RWPE2 (cell line): ENCODE measurements at places on chromosomes 7 and 10.

DNA sequence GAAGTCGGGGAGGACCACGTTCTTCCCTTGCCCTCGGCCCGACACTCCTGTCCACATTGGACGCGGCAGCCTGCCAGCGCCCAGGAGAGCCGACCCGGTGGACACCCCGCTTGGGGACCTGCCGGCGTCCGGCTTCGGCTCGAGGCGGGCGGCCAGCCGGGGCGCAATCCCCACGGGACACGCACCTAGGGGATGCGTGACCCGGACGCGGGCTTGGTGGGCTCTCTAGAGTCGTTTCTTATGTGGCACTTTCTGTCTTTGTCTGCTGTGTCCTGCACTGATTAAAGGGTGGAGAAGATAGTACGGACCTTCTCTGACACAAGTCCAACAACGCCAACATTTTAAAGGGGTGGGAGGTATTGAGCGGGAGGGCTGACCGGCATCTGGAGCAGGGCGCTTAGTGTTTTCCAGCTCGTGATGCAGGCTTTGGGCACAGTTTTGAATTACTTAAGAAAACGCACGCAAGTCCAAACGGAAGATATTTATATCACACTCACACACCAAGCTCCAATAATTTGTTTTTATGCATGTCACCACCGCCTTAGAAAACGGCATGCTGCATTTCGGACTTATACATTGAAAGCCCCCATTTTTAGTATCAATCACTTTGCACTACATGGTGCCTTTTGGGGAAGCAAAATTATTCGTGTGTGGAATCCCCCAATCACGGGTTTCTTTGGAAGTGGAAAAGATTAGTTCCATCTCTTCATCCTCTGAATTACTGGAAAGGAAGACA is 3.9 kb upstream of the SPAG6 start:
- DNase-seq = no peak

GRCh38 chr7:47290466-47290865 is 291.4 kb downstream of the TNS3 start:
- no peak for DNase-seq

DNA sequence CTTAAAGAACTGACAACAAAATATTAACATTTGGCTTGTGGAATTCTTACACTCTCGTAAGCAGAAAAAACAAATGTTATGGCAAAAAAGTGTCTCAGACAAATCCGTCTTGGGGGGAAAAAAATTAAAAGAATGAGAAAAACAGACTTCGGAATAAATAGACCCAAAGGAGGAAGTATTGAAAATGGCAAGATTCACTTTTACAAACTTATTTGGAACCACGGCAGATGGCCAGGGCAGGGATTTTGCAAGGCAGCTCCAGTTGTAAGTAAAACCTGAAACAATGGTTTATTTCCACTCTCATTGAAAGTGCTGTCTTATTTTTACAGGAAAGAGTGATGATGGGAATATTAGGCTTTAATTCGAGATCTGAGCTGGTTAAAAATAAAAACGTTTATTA is 1.5 kb upstream of the ZNF438 start:
- no peak for DNase-seq

GRCh38 chr10:102422545-102423129 is 2.0 kb downstream of the FBXL15 start:
- DNase-seq = no peak

DNA sequence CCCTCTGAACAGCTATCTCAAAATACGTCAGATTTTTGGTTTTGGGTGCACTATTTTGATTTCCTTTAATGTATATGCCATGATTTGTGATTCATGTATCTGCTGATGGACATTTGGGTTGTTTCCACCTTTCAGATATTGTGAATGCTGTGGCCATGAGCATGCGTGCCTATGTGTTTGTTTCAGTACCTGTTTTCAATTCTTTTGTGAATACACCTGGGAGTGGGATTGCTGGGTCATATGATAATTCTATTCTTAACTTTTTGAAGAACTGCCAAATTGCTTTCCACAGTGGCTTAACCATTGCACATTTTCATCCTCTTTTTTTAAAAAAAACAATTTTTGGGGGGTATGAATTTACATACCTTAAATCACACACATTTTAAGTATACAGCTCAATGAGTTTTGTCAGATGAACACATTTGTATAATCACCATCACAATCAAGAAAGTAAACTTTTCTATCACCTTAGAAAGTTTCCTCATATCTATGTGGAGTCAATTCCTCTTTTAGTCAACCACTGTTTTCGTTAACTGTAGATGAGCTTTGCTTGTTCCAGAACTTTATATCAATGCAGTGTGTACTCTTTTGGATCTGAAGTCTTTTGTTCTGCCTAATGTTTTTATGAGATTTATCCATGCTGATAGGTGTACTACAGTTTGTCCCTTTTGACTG is 36.9 kb downstream of the CYP26A1 start:
- no peak for DNase-seq

DNA sequence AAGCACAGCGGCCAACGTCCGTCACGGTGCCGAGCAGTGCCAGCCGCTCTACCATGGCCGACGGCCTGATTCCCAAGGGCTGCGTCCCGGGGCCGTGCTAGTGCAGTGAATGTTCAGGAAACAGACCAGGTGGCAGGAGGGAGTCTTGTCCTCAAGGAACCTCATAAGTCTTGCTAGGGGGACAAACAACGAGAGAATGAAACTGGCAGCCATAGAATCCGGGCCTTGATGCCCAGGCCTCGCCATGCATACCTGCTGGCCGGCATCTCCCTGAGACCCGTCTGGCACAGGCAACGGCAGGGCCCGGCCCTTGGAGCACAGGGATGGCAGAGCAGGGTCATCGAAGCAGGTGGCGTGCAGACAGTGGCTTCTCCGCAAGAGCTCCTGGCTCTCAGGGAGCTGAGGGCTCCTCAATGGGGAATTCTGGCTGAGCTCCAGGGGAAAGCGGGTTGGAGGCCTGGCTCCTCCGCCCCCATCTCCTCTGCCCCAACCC is 58.8 kb downstream of the DIP2C start:
- DNase-seq = no peak

GRCh38 chr10:62464308-62464707 is 90.1 kb downstream of the ZNF365 start:
- no peak for DNase-seq

DNA sequence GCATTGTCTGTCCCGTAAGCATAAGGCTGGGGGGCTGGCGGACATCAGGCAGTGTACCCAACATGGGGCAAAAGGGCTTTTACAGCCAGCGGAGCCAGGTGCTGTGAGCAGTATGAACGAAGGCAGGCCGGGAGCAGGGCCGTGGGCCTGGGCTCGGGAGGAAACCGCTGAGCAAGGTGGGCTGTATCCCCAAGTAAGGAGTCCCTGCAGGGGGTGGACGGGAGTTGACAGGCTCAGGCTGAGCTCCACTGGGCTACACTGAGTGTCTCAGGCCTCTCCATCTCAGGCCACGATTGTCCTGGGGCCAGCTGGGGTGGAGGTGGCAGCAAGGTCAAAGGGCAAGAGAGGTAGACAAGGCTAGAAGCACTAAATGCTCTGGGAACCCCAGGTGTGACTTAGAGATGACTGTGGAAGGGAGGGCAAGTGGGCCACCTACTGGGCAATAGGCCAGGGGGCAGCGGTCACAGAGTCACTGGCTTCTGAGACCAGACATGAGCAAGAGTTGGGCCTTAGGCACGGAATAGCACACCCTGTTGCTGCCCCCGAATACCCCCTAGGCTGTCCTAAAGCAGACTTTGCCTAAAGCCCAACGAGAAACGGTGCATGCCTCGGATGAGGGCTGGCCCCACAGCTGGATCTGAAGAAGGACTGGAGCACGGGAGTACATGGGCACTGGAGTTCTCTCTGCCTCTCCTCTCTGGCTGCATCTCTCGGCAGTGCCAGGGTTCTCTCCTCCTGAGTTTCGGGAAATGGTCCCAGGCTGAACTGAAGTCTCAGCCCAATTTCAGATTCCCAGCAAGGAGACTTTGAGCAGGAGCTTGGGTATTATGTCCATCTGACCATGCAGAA is 10.8 kb upstream of the RAMP3 start:
- DNase-seq = peak; percentile 39

- DNase-seq = no peak
Measured at GRCh38 chr7:45680776-45681175, 106.6 kb downstream of the ADCY1 start.

DNA sequence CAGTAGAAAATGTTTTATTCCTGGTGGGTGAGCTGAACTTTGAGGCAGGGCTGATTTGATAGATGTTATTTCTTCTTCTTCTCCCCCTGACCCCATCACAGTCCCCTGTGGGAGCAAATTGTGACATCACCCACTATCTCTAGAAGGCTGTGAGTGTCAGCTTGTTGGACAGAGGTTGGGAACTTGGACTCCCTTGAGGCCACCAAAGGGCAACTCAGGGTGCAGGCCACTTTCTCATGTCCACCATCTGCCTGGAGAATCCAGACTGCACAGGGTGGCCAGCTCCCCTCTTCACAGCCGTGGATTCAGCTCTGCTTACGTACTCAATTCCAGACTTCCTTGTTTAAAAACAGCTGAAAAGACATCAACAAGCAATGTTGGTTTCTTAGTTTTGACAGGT is 103.0 kb downstream of the LRRC18 start:
- DNase-seq = no peak

GRCh38 chr7:32937344-32938174 is 19.7 kb upstream of the FKBP9 start:
- no peak for DNase-seq

DNA sequence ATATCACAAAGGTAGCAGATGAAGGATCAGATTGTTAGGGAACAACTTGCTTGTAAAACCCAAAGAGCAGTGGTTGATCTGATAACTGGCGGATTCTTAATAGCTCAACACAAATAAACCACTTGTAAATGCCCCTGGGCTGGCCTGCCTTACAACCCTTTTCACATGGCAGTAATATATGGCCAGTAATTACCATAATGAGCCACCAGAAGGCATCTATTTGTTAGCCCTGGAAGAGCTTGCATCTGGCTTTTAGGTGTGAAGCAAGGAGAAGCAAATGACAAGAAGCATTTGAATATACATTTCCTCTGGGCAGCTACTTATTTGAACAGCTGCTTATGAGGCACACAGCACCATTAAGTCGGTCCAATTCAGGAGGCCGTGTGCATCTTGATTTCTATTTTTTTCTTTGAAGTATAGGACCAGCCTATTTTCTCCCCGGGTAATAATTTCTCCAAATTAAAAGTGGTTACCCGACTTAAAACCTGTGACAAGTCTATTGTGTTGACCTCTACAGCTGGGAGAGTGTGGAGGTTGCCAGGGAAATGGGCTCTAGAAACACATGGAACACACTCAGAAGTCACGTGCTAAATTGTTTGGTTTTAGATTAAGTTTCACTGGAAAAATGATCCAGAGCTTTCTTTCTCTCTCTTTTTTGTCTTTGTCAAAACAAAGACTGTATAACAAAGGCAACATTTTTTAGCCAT is 113.4 kb downstream of the SEM1 start:
- no peak for DNase-seq

DNA sequence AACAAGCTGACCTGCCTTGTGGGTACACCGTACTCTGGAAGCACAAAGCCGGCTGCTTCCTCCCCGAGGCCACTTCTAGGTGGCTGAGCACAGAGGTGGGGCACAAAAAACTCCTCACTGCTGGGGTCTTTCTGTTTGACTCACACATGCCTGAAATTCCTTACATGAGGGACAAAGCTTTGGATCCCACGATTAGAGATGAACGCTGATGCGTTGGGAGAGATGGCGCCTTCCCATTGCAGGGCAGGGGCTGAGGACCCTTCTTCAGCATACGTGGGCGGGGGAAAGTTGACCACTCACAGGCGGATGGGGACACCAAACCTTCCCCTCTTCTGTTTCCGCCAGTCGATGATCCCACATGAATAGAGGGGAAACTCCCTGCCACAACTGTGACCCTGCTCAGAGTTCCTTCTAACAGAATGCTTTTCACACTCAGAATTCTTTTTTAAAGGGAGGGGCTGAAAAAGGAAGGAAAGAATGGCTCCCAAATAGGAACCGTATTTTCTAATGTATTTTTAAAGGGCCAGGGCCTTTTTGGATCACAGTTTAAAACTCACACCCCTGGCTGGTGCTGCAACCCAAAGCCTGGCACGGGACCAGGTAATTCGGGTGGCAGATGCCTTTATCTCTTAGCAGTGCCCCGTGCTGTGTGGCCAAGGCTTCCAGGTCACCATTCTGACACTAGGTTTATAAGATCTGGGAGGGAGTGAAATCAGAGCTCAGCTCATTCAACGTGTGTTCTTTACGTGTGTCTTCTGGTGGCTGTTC is 134.0 kb downstream of the PRKAG2 start:
- no peak for DNase-seq

GRCh38 chr10:12757351-12757750 is 244.2 kb downstream of the CCDC3 start:
- no peak for DNase-seq

- DNase-seq = no peak
Measured at GRCh38 chr7:36278069-36278619, 111.5 kb upstream of the ANLN start.

GRCh38 chr10:113550365-113550764 is 2.5 kb upstream of the HABP2 start:
- DNase-seq = no peak

DNA sequence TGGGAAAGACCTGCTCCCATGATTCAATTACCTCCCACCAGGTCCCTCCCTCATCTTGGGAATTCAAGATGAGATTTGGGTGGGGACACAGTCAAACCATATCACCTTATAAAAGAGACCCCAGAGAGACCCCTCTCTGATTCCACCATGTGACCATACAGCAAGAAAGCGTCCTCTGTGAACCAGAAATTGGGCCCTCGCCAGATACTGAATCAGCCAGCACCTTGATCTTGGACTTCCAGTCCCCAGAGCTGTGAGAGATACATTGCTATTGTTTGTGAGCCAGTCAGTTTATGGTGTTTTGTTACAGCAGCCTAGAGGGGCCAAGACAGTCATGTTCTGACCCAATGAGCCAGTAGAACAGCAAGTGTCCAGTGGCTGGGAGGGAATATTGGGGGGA is 232.6 kb downstream of the PAXIP1 start:
- DNase-seq = no peak

DNA sequence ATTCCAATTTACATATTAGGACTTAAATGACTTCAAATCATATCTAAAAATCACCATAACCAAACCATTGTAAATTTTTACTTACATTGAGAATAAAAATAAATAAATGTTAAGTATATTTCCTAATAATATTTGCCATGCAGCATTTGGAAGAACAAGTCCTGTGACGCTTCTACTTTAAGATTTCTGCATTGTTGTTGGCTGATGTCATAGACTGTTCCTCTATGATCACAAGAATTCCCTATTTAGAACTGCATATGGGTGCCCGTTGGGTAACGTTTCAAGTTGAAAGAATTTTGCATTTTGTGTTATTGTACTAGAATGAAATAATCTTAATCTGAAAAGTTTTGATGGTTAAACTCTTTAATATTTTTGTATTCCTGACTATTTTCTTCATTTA is 5.1 kb upstream of the ITGB1 start:
- no peak for DNase-seq

- no peak for DNase-seq
Measured at GRCh38 chr10:89679986-89680385, 21.4 kb upstream of the KIF20B start.

DNA sequence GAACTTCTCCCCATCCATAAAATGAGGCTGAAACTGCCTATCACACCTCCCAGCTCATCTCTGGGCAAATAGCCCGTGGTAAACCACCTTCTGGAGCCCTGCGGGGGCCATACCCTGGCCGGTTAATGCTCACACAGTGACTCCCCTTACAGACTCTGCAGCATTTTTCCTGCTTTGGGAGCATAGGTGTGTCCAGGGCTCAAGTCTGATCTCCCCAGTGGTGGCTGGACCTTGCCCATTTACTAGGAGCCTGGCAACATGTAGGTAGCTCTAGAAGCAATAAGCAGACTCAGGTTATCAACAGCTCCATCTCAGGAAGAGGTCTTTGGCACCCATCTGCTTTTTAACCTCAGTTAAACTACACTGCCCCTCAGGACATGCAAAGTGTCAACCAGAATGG is 5.5 kb upstream of the CDHR1 start:
- DNase-seq = no peak

GRCh38 chr10:133150656-133151055 is 9.4 kb upstream of the KNDC1 start:
- no peak for DNase-seq
